ENCODE measurements at places on chromosomes 12 and 14.

DNA sequence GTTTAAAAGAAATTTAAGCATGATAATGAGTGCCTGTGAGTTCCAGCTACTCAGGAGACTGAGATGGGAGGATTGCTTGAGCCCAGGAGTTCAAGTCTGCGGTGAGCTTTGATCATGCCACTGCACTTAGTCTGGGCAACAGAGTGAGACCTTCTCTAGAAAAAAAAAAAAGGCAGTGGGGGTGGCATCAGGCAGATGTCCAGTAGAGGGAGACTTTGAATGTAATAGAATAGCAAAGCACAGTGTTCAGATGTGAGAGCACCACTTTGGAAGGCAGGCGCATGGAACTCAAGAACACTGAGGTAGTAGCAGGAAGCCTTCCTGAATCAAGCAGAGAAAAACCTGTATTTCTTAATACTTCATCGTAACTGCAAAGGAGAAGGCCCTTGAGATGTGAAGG, 394.5 kb upstream of the GARIN6 start:
- DNase-seq, result no peak

GRCh38 chr14:96826818-96827217, 29.6 kb downstream of the VRK1 start:
- no peak for DNase-seq

GRCh38 chr12:112294793-112295192, 87.4 kb downstream of the HECTD4 start:
- no peak for DNase-seq

DNA sequence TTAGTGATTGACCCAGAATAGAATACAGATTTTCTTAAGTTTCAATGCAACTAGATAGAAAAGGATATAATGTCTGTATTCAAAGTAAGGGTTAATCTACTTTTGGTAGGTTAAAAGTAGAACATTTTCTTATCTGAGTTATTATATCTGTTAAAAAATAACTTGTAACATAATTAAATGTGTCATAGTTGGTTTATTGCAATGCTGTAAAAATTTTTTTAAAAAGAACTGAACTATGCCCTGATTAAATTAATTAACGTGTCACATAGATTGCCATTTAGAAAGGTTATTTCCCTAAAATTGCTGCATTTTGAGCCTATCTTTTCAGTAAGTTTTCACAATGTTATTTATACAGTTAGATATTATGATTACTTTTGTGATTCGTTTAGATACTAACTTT, 89.2 kb downstream of the PDE3A start:
- DNase-seq, result no peak

GRCh38 chr12:10967409-10967808, 19.3 kb downstream of the TAS2R50 start:
- DNase-seq, result no peak

GRCh38 chr14:22532345-22533056, 56.5 kb downstream of the DAD1 start:
- DNase-seq, result no peak

DNA sequence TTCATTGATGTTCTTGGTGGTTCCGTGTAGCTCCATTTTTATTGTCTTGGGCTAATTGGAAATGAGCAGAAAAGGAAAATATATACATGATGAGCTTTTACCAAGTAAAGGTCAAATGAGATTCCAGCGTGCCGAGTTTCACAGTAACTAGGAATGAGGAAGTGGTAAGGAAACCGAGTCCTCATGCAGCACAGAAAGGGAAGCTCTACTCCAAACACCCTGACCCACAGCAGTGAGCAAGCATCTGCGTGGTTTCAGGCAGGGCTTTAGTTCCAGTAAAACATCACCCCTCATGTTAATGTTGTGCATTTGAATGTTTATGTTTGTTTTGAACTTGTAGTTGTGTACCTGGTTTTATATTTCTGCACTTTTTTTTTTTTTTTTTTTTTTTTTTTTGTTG, 208.0 kb downstream of the SLC41A2 start:
- DNase-seq, result no peak

GRCh38 chr14:53209370-53209769, 56.2 kb upstream of the DDHD1 start:
- no peak for DNase-seq

GRCh38 chr14:94376976-94377865, 11.2 kb downstream of the SERPINA1 start:
- DNase-seq, result no peak

DNA sequence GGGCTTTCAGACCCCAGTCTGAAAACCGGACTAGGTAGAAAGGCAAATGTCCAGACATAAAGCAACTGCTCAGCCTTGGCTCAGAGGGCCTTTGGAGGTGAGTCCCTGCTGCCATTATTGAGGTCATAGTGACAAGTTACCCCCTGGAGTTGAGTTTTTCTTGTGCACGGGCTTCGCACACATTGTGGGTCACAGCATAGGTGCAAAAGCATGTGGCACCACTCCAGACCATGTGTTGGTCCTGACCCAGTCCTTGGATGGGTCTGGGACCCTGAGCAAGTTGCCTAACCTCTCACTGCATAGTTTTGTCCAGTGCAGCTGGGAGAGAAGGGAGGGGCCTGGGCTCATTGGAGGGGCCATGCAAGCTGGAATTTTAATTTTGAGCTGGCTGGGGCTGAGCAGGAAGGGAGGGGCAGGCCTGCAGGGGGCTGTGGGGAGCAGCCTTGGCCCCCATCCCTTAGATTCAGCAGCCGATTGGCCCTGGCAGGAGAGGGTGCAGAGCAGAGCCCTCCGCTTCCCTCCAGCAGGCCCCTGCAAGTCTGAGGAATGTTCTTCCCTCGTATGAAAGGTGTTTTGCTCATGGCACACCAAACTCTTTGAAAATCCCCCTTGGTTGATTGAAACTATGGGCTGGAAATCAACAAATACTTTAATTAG, 4.2 kb upstream of the KRT5 start:
- DNase-seq, result no peak

DNA sequence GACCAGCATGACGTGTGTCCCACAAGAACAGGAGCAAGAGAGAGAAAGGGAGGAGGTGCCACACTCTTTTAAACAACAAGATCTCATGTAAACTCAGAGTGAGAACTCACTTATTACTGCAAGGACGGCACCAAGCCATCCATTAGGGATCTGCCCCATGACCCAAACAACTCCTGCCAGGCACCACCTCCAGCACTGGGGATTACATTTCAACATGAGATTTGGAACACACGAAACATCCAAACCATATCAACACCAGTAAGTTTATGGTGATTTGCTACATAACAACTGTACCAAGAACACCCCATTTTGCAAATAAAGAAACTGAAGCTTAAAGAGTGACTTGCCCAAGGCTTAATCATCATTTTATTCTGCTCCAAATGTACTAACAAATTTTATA, 23.7 kb upstream of the OR6J1 start:
- no peak for DNase-seq

DNA sequence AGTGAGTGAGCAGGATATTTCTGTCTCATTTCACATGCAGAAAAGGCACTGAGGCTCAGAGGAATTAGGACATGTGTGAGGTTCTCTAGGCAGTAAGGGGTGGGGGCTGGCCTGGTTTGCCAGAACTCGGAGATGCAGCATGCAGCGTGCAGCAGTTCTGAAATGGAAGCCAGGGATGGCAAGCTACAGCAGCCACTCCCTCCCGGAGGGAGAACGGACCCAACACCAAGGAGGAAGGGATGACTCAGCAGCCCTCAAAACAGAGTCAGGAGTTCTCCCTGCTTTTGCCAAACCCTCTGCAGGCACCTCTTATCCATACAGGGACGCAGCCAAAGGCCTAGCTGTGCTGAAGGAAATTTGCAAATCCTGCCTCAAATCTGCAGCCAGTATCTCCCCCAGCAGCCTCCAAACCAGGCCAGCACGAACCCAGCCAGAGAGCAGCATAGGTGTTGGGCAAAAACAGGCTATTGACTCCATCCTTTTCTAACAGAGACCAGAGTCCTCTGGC, 10.3 kb upstream of the SERPINA3 start:
- DNase-seq, result no peak

DNA sequence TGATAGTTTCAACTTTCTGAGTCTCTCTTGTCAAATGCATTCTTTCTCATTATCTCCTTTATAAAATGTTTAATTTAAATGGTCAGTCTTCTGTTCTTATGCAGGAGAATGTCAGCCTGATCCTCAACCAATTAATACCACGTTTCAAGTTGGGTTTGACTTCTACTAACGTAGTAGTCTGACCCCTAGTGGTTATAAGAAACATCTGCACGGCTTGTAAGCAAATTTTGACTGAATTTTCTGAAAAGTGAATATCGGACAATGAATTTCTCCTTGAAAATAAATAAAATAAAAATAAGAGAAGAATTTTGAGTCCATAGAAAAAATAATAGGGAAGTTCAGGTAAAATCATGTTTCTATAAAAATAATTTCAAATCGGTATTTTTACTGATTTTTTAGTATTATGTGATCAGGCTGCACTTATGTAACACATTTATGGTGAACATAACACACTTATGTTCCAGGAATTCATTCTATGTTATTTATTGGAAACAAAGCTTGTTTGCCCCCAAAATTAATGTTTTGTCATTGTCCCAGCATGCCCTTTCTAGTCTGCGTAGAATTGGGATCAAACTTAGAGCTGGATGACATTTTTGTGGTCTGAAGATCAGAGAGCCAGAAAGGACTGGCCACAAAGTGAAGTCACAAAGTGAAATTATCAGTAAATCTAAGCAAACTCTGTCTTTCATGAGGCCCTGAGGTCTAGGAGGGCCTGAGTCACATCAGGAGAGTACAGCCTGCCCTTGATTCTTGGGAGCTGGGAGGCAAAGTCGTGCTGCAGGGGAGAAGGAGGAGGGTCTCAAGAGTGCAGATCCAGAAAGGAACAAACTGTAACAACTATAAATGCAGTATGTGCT, 101.2 kb upstream of the STXBP6 start:
- DNase-seq, result peak; percentile 61

DNA sequence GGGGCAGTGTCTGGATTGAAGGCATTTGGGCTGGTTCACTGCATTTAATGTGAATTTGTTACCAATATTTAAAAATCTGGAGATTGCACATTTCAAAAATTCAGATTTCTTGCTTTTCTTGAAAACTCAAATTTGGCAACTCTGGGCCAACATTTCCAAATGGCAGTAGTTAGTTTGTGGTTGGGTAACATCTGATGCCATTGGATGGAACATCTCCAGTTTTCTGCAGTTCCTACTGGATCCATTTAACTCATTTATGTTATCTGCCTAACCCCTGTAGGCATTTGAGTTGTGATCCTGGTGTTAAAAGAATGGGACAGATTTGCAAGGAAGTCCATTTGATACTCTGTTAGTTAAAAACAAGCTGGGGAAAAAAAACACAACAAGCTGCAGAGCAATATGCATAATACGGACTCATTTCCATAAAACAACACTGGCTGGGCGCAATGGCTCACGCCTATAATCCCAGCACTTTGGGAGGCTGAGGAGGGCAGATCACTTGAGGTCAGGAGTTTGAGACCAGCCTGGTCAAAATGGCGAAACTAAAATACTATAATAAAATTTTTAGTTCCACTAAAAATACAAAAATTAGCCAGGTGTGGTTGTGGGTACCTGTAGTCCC, 7.9 kb downstream of the EIF2B2 start:
- DNase-seq, result no peak

DNA sequence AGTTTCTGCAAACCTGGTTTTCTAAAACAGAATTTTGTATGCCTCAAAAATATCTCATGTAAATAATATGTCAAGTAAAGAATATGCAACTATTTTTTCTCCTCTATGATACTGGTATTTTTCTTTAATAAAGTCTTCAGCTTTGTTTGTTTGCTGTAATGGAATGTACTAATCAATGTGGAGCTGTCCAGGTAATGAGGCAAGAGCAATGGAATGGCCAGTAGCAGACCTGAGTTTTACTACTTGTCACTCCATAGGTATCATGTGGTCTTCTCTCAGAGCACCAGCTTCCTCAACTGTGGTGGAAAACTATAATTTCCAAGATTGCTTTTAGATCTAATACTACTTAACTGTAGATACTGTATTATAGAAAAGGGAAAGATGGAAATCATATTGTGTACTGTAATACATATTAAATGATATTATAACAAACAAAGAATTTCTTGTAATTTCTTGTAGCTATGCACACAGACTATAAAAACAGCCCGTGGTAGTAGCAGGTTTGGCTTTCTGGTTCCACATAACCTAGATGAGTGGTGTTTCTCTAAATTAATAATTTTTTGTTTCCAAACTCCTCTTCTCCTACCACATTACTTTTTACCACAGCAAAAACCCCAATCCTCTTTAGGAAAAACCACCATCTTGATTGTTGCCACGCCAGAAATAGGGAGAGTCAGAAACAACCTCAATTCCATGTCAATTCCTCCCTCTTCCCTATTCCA, 70.6 kb downstream of the KIF21A start:
- no peak for DNase-seq

DNA sequence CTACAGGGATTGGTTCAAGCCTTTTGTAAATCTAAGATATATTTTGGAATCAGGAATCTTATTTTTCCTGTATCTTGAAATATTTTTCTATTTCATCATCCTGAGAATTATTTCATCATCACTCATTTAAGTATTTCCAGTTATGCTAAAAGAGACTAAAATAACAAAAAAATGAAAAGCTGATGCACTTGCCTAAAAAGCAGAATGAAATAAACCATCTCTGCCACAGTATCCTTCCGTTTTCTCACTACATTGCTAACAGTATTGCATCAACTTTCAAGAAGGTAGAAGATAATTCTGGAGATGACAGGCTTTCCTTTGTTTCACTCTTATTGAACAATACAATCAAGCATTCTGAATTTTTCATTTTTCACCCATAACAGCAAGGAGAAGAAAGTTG, 31.1 kb upstream of the EIF5 start:
- no peak for DNase-seq

DNA sequence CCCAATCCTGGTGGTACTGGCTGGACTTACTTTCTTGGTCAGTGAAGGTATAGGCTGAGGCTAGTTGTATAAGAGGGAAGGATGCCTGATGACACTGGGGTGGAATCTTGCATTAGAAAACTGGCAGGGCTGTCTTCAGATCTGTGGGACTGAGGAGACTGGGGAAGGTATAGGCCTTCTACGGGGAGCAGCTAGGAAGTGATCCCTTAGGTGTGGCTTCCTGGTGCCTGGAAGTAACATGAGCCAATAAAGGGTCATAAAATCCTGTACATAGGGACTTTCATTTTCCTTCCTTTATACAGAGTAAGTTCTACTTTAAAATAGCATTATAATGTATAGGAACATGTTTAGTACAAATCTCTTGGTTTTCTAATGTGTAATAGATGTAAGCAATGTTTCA, 716.8 kb downstream of the LRFN5 start:
- DNase-seq, result no peak
